Activated CD4-positive, CD25-positive, alpha-beta regulatory T cell treated with anti-CD3 and anti-CD28 coated beads, Interleukin-2, amount 50 U/mL, for 72 hours (primary cell): ENCODE measurements at places on chromosomes 7 and 10.

- DNase-seq, result no peak
Measured at GRCh38 chr7:12139416-12139815, 71.7 kb upstream of the TMEM106B start.

DNA sequence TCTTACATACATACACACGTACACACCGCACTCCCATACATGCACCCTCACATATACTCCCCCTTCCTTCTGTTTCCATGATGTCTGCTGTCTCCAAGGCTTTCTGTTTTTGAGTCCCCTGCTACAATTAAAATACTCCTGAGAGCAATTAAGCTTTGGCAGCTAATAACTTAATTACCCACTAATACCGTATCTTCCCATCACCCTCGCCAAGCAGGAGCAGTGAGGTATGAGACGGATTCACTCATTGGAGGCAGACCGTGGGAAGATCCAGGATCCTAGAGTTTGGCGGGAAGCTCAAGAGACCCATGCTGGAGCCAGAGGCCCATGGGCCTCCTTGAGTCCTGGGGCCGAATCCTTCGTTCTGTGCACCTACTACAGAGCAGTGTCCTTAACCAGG is 1.7 kb upstream of the CALN1 start:
- DNase-seq, result no peak

- no peak for DNase-seq
Measured at GRCh38 chr7:41052201-41052600, 650.7 kb downstream of the INHBA start.

DNA sequence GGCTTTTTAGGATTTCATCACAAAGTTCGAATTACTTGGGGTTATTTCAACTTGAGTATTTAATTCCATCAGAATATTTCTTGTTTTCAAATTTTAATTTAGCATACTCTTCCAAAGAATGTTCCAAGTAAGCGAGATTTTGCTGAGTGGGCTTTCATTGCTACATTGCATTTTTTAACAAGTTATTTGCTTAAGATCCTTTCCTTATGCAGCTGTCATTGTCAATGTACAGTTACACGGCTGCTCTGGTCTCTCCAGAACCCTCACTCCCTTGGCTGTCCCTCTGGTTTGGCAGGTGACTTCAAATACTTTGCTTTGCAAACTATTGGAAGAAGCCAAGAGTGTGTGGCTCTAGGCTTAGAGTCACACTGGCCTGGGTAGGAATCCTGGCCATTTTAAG is 80.0 kb downstream of the CFAP58 start:
- no peak for DNase-seq

DNA sequence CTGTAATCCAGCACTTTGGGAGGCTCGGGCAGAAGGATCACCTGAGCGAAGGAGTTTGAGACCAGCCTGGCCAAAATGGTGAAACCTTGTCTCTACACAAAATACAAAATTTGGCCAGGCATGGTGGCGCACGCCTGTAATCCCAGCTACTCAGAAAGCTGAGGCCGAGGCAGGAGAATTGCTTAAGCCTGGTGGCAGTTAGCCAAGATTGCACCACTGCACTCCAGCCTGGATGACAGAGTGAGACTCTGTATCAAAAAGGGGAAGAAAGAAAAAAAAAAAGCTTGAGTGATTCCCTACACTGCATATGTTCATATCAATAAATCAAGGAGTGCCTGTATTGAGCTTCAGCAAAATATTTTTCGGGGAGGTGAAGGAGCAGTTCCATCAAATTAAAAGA is 45.8 kb upstream of the SRRM3 start:
- no peak for DNase-seq

DNA sequence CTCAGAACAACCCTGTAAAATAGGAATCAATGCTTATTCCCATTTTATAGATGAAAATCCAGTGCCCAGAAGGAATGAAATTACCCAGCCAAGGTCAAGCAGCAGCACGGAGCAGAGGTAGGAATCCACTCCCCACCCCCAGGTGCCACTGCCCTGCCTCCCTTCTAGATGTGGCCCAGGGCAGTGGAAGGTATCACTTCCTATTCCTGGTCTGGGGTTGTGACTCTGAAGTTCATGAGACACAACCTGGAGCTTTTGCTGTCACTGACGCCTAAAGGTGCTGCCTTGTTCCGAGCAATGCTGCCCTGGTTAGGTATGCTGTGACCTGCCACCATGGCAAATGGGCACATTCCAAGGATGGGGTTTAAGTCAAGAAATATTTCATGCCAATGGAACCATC is 53.6 kb downstream of the PIK3AP1 start:
- DNase-seq, result no peak

- DNase-seq, result no peak
Measured at GRCh38 chr7:19017374-19017773, 100.1 kb downstream of the TWIST1 start.

- no peak for DNase-seq
Measured at GRCh38 chr10:133277277-133277992, 767 bp upstream of the ADAM8 start.

DNA sequence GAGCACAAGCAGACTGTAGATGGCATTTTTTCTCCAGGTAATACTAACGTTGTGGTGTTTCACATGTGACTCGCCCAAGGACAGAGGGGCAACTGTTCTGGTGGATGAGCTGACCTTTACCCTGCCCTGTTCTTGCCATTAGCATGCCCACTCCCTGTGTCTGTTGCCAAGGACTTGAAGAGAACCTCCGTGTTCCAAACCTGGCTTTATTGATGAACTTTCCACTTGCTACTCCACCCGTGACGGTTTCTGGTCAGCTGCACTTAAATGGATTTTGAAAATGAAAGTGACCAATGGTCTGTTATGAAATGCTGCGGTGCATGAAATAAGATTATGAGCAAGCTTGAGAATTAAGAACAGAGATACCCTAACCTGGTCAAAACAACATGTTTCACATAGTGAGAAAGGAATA is 30.4 kb downstream of the LRRC4 start:
- DNase-seq, result no peak

DNA sequence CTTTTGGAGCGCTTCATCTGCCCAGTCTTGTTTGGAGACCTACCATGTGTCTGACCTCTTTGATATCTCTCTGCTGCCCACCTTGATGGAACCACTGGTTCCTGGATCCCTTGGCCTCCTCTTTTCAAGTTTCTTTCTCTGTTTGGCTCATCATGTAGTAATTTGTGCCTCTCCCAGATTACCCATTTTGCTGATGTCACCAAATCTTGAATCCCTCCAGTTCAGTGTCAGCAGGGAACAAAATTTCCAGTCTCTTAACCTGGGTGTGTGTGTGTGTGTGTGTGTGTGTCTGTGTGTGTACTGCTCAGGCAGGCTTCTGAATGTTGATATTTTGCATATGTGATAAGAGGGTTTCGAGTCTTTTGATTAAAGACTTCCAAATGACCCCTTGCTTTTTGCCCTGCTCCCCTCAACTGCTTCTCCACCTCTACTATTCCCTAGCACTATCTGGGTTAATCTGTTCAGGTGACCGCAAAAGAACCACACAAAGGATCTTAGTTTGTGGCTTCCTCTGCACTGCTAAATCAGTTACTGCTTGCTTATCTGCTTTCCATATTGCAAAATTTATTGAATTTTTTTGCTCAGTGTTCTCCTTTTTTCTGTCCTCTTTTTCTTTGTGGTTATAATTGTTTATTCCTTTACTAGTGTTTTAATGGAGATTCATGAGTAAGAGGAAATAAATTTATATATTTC is 25.7 kb downstream of the MYO3A start:
- DNase-seq, result no peak

GRCh38 chr10:34966040-34966439 is 124.1 kb downstream of the CUL2 start:
- DNase-seq, result no peak

DNA sequence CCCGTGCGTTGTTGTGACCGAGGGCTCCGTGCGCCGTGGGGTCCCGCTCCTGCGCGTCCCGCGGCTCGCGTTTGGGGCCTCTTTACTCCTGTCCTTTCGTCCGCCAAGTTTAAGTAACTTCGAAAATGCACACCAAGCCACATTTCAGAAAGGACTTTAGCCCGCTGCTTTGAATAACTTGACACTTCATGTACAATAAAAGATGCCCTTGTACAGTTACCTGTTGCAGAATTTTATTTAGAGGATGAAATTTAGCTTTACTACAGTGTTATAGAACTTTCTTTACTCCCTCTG is 459 bp downstream of the SUGCT start:
- DNase-seq, result no peak

DNA sequence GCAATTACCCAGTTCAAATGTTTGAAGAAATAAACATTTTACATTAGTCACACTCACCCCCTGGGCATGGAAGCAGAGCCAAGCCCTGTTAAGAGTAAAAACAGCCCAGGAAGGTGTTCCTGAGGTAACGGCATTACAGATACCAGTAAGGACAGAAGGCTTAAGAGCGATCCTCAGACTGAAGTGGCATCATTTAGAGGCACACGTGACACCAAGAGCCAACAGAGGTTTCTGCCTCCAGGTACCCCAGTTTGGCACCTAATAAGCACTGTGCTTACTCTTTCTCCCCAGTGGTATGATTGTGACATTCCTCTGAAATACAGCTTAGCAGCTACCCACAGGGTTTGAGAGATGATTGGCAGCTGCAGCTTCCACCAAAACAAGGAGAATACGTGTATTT is 17.2 kb downstream of the MMS19 start:
- no peak for DNase-seq

- DNase-seq, result no peak
Measured at GRCh38 chr10:32388258-32389027, 41.5 kb upstream of the EPC1 start.

DNA sequence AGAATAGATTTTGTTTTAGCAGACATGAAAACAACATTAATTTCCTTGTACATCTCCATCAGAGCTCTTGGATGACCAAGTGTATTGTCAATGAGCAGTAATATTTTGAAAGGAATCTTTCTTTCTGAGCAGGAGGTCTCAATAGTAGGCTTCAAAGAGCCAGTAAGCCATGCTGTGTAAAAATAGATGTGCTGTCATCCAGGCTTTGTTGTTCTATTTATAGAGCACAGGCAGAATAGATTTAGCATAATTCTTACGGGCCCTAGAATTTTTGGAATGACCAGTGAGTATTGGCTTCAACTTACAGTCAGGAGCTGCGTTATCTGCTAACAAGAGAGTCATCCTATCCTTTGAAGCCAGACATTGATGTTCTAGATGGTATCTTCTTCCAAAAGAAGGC is 19.0 kb downstream of the MINPP1 start:
- DNase-seq, result no peak

DNA sequence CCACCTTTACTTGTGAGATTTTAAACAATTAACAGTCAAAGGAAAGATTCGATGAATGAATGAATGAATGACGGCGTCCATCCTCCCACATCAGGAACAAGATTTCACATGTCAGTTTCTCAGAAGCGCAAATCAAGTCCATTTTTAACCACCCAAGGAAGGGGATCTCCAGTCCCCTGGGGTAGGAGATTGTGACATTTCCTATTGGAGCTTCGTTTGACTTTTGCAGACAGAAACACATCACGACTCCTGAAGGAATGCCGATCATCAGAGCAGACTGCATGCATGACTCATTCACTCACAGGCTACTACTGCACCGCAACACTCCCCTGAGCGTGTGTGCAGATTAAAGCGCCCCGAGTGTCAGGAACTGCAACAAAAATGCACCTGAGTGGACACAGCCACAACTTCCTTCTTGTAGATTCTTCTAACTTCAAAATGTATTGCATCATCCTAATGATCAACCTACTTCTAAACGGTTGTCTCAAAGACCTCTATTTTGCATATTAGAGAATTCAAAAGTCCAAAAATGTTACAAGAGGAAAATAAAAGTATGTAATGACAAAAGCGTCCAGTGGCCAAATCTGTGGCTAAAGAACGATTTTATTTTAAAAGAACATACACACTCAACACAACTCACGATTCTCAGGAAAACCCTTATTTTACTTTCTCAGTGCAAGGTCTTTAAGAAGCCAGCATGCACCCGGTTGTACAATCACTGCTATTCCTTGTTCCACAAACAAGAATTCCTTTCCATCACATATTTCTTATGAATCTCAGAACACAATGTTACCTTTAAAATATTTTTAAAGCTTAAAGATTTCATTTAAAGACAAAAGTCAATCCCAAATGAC is 172.6 kb downstream of the FAM107B start:
- DNase-seq, result no peak

- no peak for DNase-seq
Measured at GRCh38 chr7:25861601-25862260, 290.3 kb upstream of the NFE2L3 start.

- no peak for DNase-seq
Measured at GRCh38 chr7:8157296-8157695, 104.7 kb downstream of the ICA1 start.

DNA sequence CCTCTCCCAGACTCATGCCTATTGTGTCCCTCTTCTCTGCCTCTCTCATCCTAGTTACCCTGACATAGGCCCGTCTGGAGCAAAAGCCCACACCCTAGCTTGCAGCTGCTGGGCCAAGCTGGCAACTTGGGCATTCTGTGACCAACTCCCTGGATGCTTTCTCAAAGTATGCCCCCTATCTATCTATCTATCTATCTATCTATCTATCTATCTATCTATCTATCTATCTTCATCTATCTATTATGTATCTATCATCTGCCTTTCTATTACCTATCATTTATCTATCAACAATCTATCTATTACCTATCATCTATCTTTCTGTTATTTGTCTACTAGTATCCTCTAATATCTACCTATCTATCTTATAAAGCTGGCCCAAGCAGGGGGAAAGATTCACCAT is 45.4 kb upstream of the COL13A1 start:
- no peak for DNase-seq

DNA sequence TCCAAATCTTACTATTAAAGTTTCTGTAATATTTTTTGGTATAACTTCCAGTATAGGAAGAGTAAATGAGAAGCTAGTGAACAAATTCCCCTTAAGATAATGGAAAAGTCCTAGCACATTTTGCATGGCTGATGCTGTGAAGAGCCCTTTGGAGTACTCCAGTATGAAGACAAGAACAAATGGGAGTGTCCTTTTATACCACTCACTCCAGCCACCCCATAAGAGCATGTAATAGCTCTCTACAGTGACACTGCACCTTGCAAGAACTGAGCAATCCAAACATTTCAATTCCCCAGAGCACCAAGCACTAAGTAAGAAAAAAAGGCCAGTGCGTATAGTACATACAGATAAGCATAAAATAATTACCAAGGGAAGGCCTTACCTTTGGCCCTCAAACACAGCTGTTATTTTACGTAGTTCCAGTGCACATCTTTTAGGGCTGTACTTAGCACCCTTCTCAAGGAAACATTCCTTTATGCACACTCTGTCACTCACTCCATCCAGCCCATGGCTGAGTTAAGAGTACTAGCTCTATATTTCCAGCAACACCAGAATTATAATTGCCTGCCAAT is 135.4 kb downstream of the ST7 start:
- DNase-seq, result no peak

- DNase-seq, result no peak
Measured at GRCh38 chr7:22702516-22702915, 24.5 kb upstream of the IL6 start.
